ENCODE measurements at places on chromosomes 5 and 9. TPM values are rescaled to one million over a fixed set of nuclear protein-coding genes. Genes with fewer than 3 reads are reported as not detected.
A peak's percentile ranks its signal among the peaks of the same experiment; 100 is the strongest.

Gene PCDHA3
- 17.9 TPM for total RNA-seq

Gene CFAP157
- 0.61 TPM for total RNA-seq

Gene ARSB
- 23.5 TPM for total RNA-seq

Gene LHX3
- 0.81 TPM for total RNA-seq

Gene IL13
- total RNA-seq = not detected

Gene CATSPER3
- 0.54 TPM for total RNA-seq

GRCh38 chr9:135547756-135548736 is 2.1 kb downstream of the OBP2A start:
- H3K4me1 ChIP-seq = no peaks in the 10 kb centered on the region
- no peak for DNase-seq
- peaks cover 6% of the 10 kb centered on the region for H3K27me3 ChIP-seq
- peaks cover 9% of the 10 kb centered on the region for H3K36me3 ChIP-seq
- no peak overlapping the region for H3K4me3 ChIP-seq
- H3K27ac ChIP-seq = no peak overlapping the region

- H3K36me3 ChIP-seq = no peaks in the 10 kb centered on the region
- no peaks in the 10 kb centered on the region for H3K27me3 ChIP-seq
- no peaks in the 10 kb centered on the region for H3K4me1 ChIP-seq
- no peak overlapping the region for H3K4me3 ChIP-seq
- H3K27ac ChIP-seq = no peak overlapping the region
These were observed 4.9 kb upstream of the RARS1 start for GRCh38 chr5:168481330-168481788.

GRCh38 chr5:35861718-35862117 is 5.0 kb downstream of the IL7R start:
- no peaks in the 10 kb centered on the region for H3K27me3 ChIP-seq
- H3K4me1 ChIP-seq = no peaks in the 10 kb centered on the region
- no peaks in the 10 kb centered on the region for H3K36me3 ChIP-seq
- H3K4me3 ChIP-seq = no peak overlapping the region
- H3K27ac ChIP-seq = no peak overlapping the region

- H3K27me3 ChIP-seq = no peaks in the 10 kb centered on the region
- H3K27ac ChIP-seq = no peak overlapping the region
- no peaks in the 10 kb centered on the region for H3K36me3 ChIP-seq
- H3K4me3 ChIP-seq = no peak overlapping the region
- no peaks in the 10 kb centered on the region for H3K4me1 ChIP-seq
- DNase-seq = no peak
These were observed 116.0 kb downstream of the FGF1 start for GRCh38 chr5:142569905-142570304.

GRCh38 chr5:148384380-148384737 is 601 bp downstream of the FBXO38 start:
- H3K4me3 ChIP-seq = peak overlapping the region; percentile 99
- peak overlapping the region; percentile 99 for H3K27ac ChIP-seq
- H3K4me1 ChIP-seq = peaks cover 14% of the 10 kb centered on the region
- peaks cover 11% of the 10 kb centered on the region for H3K27me3 ChIP-seq
- no peak for DNase-seq

- peaks cover 4% of the 10 kb centered on the region for H3K4me1 ChIP-seq
- no peak overlapping the region for H3K4me3 ChIP-seq
- H3K27me3 ChIP-seq = no peaks in the 10 kb centered on the region
- no peak overlapping the region for H3K27ac ChIP-seq
- no peaks in the 10 kb centered on the region for H3K36me3 ChIP-seq
- DNase-seq = no peak
These were observed 374.8 kb downstream of the KIAA0825 start for GRCh38 chr5:94243612-94244011.

- H3K4me1 ChIP-seq = peaks cover 10% of the 10 kb centered on the region
- H3K36me3 ChIP-seq = peaks cover 18% of the 10 kb centered on the region
- H3K27me3 ChIP-seq = no peaks in the 10 kb centered on the region
- H3K4me3 ChIP-seq = no peak overlapping the region
These were observed 21.5 kb downstream of the MVB12B start for GRCh38 chr9:126347911-126348760.

DNA sequence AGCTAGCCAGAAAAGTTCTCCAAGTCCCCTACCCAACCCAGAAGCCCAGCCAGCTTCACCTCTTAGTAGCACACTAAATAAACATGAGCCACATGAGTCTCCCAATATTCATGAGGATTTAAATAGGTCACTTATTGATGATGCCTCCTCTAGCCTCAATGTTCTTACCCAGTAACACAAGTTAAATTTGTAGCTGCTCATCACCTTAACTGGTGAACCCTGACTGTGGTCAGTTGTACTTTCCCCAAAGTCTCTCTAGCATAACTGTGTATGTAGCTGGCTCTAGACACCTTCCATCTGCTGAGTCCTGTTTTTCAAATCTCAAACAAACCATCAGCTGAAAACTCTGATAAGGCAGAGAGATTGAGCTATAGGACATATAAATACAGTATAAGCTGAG is 100.3 kb upstream of the ELAVL2 start:
- peaks cover 3% of the 10 kb centered on the region for H3K27me3 ChIP-seq
- H3K4me1 ChIP-seq = no peaks in the 10 kb centered on the region
- no peak overlapping the region for H3K27ac ChIP-seq
- DNase-seq = no peak
- peaks cover 6% of the 10 kb centered on the region for H3K36me3 ChIP-seq

- peaks cover 28% of the 10 kb centered on the region for H3K4me1 ChIP-seq
- peak; percentile 43 for DNase-seq
These were observed 30.1 kb upstream of the PRDM12 start for GRCh38 chr9:130634191-130634768.

GRCh38 chr9:131275332-131276093 is 797 bp downstream of the FAM78A start:
- peak overlapping the region; percentile 92 for H3K4me3 ChIP-seq
- H3K36me3 ChIP-seq = no peaks in the 10 kb centered on the region
- peak; percentile 67 for DNase-seq
- H3K27me3 ChIP-seq = peaks cover 5% of the 10 kb centered on the region

GRCh38 chr9:33750307-33750838 is 45.0 kb upstream of the PRSS3 start:
- DNase-seq = peak; percentile 52
- peaks cover 2% of the 10 kb centered on the region for H3K4me1 ChIP-seq
- peaks cover 8% of the 10 kb centered on the region for H3K27me3 ChIP-seq

DNA sequence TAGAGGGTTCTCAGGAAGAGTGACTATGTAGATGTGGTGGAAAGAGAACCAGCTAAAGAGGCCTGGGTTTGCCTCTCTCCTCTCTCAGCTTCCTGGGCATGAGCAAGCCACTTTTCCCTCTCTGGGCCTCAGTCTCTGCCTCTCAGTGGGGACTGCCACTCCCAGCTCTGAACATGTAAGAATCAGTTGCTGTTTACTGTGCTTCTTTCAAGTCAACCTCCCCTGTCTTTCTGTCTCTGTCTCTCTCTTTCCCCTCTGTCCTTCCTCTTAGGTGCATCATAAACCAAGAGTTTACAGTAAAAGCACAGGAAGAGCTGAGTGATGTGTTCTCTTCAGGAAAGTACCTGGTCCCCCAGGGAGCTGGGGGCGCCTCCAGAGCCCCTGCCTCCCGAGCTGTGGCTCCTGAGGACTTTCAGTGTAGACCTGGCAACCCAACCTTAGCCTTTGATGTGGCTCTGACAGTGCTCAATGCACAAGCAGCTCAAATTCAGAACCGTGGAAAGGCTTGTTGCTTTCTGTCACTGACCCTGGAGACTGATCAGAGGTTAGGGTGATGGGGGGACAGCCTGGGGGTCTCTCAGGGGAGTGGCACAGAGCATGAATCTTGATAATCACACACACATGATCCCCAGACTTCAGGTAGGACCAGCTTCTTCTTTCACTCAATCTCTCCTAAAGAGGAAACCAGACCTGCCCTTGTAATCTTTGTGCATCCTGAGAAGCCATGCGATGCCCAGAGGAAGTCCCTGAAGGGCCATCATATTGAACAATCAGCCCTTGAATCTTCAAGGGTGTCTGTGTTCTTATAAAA is 59.4 kb upstream of the TNFSF8 start:
- peaks cover 2% of the 10 kb centered on the region for H3K27me3 ChIP-seq
- no peak for DNase-seq
- H3K4me1 ChIP-seq = no peaks in the 10 kb centered on the region
- H3K36me3 ChIP-seq = no peaks in the 10 kb centered on the region
- no peak overlapping the region for H3K4me3 ChIP-seq
- H3K27ac ChIP-seq = no peak overlapping the region

- H3K27me3 ChIP-seq = no peaks in the 10 kb centered on the region
- H3K36me3 ChIP-seq = no peaks in the 10 kb centered on the region
- no peak for DNase-seq
- no peaks in the 10 kb centered on the region for H3K4me1 ChIP-seq
- H3K27ac ChIP-seq = no peak overlapping the region
These were observed 60.9 kb upstream of the CHD1 start for GRCh38 chr5:98989727-98990126.

DNA sequence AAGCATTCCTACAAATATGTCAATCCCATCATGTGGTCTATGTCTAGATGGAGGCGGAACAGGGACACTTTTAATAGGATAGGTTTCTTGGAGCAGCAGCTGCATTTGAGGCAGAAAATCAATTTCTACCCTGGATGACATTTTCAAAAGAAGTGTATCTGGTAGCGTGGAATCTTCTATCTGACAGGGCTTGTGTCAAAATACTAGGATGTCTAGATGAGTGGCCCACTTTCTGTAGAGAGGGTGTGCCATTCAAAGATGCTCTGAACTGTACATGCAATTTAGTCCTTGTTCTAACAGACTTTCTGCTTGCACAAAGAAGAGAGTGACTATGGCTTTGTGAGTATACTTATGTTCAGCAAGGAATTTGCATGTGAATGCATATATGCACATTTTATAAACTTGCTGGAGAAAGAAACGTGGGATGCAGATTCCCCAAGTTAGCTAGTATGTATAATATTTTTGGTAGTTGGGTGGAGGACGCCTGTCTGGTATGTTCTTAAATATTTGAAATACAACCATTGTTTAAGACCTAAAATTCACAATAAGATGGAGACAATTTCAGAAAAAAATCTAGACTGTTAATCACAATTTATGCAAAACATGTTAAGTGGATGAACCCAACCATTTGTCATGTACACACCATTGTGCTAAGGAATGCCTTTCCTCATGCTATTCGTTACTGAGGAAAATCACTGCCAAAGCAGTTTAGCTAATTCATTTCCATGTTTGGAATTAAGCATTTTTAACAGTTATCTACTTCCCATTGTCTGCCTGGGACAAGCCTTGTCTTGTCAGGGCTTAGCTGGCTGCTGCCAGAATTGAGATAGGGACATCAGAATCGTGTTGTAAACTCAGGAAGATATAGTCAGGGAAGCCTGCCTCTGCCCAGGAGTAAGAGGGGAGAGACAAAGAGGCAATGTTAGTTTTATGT is 129.1 kb upstream of the MEF2C start:
- no peaks in the 10 kb centered on the region for H3K36me3 ChIP-seq
- peaks cover 3% of the 10 kb centered on the region for H3K27me3 ChIP-seq

DNA sequence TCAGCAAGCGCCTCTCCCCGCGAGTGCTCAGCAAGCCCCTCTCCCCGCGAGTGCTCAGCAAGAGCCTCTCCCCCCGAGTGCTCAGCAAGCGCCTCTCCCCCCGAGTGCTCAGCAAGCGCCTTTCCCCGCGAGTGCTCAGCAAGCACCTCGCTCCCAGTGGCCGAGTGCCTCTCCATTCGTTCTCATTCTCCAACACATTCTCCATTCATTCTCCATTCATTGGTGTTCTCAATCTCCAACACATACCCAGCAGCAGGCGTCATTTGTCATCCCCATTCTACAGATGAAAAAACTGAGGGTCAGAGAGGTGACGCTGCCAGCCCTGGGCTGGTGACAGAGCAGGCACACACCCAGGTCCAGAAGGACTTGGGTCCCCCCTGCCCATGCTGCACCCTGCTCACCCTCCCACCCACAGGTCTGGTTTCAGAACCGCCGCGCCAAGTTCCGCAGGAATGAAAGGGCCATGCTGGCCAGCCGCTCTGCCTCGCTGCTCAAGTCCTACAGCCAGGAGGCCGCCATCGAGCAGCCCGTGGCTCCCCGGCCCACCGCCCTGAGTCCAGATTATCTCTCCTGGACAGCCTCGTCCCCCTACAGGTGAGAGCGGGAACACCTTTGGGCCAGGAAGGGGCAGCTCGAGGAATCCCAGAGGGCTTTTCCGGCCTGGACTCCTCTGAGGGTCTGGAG is 32.5 kb downstream of the PTGES start:
- H3K36me3 ChIP-seq = no peaks in the 10 kb centered on the region
- no peak overlapping the region for H3K4me3 ChIP-seq
- H3K4me1 ChIP-seq = peaks cover 2% of the 10 kb centered on the region
- DNase-seq = peak; percentile 45

DNA sequence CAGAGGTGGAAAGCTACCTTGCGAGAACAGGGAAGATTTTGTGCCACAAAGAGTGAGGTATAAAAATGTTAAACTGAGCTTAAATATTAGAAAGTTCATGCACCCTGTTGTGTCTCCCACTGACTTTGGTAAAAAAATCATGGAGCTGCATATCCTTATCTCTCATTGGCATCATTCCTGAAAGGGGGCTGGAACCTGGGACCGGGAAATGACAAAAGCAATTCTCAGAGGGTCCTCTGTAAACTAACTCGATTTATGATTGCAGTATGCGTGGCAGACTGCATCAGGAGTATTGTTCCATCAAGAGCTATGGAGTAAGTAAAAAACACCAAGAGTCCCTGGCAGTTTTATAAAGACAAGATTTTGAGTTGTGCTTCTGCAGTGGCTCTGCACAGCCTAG is 148.8 kb downstream of the DCP2 start:
- H3K27ac ChIP-seq = no peak overlapping the region
- no peak for DNase-seq
- peaks cover 27% of the 10 kb centered on the region for H3K36me3 ChIP-seq

DNA sequence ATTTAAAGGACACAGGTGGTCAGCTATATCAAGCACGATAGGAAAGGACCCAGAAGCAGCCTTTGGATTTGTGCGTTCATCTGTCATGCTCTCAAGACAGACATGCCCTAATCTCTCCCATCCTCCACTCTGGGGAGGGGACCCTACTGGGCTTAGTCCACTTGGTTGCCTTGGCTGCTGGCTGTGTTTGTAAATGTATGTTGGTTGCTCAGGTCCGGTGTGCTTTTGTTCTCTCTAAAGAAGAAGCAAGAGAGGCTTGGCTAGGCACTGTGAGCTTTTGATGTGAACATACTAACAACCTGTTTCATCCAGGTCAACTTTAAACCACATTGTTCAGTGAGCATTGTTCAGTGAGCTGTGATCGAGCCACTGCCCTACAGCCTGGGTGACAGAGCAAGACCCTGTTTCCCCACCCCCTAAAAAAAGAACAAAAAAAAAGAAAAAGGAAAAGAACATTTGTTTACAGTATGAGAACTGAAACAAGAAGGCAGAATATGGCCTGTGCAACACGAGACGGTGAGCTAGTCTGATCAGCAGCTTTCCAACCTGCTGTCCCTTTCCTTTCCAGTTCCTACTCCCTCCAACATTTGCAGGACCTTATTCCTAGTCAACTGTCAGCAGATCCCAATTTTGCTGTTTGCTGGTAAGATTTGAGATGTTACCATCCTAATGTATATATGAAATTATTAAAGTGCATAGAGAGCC is 228.3 kb downstream of the ARHGAP26 start:
- H3K27ac ChIP-seq = no peak overlapping the region
- no peak for DNase-seq
- H3K4me3 ChIP-seq = no peak overlapping the region
- no peaks in the 10 kb centered on the region for H3K4me1 ChIP-seq

- peak overlapping the region; percentile 65 for H3K4me3 ChIP-seq
- H3K36me3 ChIP-seq = no peaks in the 10 kb centered on the region
- no peak for DNase-seq
- peaks cover 54% of the 10 kb centered on the region for H3K4me1 ChIP-seq
- H3K27me3 ChIP-seq = peaks cover 2% of the 10 kb centered on the region
These were observed 340.4 kb downstream of the EBF1 start for GRCh38 chr5:158759283-158759682.

All from glutamatergic neuron (in vitro differentiated cells).